CD4-positive, alpha-beta T cell (primary cell): ENCODE measurements at places on chromosomes 6 and 20. TPM values are rescaled to one million over a fixed set of nuclear protein-coding genes. Genes with fewer than 3 reads are reported as not detected.

DNA sequence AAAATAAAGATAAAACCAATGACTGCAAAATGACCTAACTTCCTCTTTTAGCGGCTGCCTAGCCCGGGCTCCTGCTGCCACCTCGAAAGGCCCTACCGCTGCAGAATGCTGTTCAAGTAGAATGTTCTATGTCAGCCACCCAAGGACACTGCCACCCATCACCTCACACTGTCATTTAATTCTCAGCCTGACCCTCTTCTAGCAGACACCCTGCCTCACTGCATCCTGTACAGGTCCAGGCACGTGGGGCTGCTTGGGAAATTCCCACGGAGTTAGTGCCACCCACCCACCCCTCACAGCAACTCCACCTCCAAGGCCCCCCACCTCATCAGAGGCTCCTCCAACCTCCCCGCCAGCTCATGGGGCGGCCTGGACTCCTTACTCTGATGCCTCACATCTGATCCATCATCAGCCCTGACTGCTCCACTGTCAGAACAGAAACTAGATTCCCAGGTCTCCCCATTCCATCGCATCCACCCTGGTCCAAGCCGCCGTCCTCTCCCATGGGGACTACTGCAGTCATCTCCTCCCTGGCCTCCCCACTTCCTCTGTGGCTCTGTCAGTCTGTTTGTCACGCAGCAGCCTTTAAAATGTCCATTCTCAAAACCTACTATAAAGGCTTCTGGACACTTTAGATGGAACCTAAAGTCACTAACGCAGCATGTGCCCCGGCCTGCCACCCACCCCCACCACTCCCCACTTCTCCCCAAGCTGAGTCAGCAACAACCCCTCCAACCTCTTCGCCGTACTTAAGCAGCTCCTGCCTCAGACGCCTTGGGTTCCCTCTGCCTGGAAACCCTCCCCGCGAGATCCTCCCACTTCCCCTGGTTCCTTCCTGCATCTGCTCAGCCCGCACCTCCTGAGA, 17.0 kb downstream of the NFATC2 start:
- no peaks in the 10 kb centered on the region for H3K27me3 ChIP-seq
- H3K36me3 ChIP-seq = peaks cover 28% of the 10 kb centered on the region
- DNase-seq = no peak
- peak overlapping the region; percentile 27 for H3K4me3 ChIP-seq
- peaks cover 66% of the 10 kb centered on the region for H3K4me1 ChIP-seq
- peak overlapping the region; percentile 52 for H3K27ac ChIP-seq

GRCh38 chr6:84177241-84177640, 50.2 kb downstream of the CEP162 start:
- H3K4me3 ChIP-seq = no peak overlapping the region
- no peak overlapping the region for H3K27ac ChIP-seq
- no peaks in the 10 kb centered on the region for H3K36me3 ChIP-seq
- H3K4me1 ChIP-seq = no peaks in the 10 kb centered on the region

DNA sequence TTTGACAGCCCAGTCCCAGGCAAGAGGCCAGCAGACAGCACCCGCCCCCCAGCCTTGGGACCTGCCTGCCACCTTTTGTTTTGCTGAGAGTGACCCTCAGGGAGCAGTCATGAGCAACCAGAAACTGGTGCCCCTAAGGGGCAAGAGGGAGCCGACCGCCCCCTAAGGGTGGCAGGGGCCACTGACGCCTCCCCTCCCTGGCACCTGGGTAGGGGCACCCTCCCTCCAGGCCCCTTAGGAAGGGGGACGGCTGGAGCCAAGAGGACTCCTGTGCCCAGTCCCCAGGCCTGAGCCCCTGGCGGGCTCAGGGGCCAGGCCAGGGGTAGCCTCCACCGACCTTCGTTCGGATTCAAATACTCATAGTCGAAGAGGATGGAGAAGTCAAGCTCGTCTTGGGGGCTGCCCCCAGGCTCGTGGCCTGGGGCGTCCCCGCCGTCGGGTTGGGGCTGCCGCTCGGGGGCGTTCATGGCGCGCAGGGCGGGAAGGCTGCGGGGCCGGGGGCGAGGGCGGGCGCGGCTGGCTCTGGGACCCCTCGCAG, 417 bp downstream of the NFATC2 start:
- peaks cover 14% of the 10 kb centered on the region for H3K36me3 ChIP-seq
- peak overlapping the region; percentile 68 for H3K4me3 ChIP-seq
- peak; percentile 81 for DNase-seq
- H3K27me3 ChIP-seq = no peaks in the 10 kb centered on the region

DNA sequence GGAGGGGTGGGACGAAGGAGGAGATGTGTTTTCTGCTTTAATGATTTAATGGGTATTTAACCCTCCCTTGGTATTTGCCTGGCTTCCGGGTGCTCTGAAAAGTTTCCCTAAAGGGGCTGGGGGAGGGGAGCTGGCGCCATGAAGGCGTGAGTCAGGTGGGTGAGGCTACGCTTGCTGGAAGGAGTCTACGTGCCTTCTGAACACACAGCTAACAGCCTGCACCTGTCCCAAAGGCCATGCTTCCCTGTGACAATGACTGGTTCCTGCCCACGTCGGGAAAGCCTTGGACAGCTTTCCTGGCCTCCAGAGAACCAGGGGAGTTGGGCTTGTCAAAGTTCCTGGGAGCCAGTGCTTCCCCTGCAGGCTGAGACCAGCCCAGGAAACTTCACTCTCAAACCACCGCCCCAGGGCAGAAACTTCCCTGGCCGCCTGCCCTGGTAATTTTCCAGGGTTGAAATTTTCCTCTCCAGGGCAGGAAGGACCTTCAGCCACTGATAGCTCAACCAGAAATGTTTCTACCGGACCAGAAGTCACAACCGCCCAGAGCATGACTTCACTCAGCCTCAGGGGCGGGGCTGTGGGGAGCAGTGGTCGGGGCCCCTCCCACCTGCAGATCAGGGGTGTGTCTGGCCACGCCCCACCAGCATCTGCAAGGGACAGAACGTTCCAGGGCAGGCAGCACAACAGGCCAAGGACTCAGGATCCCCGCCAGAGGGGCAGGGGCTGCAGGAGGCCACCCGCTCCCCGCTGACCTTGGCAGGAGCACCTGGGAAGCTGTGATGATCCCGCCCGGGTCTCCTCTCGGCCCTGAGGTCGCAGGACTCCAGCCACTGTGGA, 18.6 kb upstream of the SLCO4A1 start:
- peaks cover 23% of the 10 kb centered on the region for H3K4me1 ChIP-seq
- H3K4me3 ChIP-seq = peak overlapping the region; percentile 29
- H3K36me3 ChIP-seq = no peaks in the 10 kb centered on the region
- no peak overlapping the region for H3K27ac ChIP-seq
- DNase-seq = peak; percentile 77
- no peaks in the 10 kb centered on the region for H3K27me3 ChIP-seq

DNA sequence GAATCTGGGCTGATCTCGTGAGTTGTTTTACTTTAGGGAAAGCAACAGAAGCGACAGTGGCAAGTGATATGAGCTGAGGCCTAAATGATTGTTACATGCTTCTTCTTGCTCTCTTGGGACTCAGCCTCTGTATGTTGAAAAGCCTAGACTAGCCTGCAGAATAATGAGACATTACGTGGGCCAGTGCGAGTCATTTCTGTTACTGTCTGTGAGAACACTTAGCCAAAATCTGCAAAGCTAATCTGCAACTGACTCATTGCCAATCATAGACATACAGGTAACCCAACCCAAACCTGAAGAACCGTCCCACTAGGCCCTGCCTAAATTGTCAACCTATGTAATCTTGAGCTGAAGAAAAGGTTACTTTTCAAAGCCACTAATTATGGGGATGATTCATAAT, 77.4 kb upstream of the F13A1 start:
- no peak overlapping the region for H3K27ac ChIP-seq
- DNase-seq = no peak
- no peak overlapping the region for H3K4me3 ChIP-seq

DNA sequence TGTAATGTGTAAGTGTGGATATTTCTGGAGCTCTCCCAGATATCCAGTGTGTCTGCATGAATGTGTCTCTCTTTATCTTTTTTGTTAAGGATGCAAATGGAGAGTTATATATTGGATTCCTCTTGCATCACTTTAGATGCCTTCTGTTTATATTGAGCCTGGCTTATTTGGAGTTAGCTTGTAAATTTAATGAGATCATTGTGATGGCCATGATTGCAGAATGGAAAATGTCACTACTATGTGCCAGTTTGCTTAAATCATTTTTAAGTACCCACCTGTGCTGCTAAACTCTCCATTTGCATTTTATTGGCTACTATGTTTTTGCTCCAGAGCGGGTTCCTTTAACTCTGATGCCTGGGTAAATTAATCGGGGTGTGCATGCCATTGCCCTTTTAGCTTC, 334.8 kb downstream of the UTRN start:
- H3K27ac ChIP-seq = no peak overlapping the region
- no peaks in the 10 kb centered on the region for H3K27me3 ChIP-seq
- DNase-seq = no peak

DNA sequence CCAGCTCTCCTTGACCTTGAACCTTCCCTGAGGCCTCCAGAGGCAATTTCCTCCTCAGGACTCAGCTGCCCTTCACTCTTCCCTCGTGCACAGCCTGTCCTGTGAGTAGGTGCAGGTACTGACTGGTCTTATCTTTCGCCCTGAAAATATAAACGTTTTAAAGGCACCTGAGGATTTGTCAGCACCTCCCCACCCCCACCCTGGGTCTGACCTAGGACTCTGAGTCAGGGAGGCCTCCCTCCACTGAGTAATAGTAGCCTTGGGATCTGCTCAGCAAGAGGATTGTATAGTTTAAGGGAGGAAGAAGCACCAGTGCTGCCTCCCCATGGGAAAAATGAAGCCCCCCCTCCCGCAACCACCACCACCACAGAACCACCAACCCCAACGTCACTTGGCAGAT, 54.6 kb downstream of the PPARD start:
- H3K27me3 ChIP-seq = no peaks in the 10 kb centered on the region
- peaks cover 5% of the 10 kb centered on the region for H3K36me3 ChIP-seq
- no peak for DNase-seq
- H3K4me3 ChIP-seq = no peak overlapping the region

Gene BTN2A1
- total RNA-seq = 16.2 TPM

Gene PPP1R11
- 28.3 TPM for total RNA-seq

Gene TUBB2B
- not detected for total RNA-seq

Gene MLN
- not detected for total RNA-seq
